ENCODE measurements at places on chromosomes 12 and 14.
A peak's percentile ranks its signal among the peaks of the same experiment; 100 is the strongest.

- no peak for DNase-seq
Observed at GRCh38 chr12:52806821-52807543, 6.9 kb downstream of the KRT4 start.

DNA sequence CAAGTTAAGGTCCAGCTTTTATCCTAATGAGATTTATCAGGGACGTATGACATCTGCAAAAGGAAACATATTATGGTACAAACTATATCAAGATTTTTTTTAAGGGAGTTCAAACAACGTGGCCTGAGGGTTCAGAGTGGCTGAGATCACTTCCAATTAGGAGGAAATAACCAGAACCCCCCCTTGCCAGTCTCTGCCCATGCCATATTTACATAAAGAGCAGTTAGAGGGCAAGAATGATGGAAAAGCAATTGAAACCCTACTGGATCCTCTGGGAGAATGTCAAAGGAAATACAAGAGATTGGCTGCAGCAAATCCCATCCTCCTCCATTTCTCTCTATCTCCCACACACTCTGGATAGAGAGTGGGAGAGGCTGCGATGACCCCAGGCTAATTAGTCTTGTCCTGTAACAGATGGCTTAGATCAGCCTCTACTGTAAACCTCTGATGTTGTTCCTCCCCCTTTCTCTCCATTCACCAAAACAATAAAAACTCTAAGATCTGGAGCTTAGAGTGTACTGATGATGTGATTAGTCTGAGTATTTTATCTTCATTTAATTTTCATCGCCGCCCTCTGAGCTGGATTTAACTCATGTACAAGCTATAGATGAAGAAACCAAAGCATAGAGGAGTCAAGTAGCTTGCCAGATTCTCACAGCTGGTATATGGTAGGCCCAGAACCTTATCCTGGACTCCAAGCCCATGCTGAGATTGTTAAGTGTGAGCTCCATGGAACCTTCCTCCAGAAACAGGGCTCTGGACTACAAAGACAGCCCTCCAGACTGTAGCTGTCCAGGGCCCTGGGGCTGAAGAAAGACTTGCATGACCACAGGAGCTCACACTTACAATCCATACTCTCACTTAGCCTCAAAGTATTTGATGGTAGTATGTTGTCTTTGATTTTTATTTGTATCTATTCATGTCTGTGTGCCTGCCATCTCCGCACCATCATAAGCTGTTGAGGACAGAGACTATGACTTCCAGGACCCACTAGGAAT, 54.1 kb upstream of the GNG2 start:
- no peak for DNase-seq

- no peak for DNase-seq
Observed at GRCh38 chr14:61839507-61839906, 77.3 kb downstream of the SNAPC1 start.

DNA sequence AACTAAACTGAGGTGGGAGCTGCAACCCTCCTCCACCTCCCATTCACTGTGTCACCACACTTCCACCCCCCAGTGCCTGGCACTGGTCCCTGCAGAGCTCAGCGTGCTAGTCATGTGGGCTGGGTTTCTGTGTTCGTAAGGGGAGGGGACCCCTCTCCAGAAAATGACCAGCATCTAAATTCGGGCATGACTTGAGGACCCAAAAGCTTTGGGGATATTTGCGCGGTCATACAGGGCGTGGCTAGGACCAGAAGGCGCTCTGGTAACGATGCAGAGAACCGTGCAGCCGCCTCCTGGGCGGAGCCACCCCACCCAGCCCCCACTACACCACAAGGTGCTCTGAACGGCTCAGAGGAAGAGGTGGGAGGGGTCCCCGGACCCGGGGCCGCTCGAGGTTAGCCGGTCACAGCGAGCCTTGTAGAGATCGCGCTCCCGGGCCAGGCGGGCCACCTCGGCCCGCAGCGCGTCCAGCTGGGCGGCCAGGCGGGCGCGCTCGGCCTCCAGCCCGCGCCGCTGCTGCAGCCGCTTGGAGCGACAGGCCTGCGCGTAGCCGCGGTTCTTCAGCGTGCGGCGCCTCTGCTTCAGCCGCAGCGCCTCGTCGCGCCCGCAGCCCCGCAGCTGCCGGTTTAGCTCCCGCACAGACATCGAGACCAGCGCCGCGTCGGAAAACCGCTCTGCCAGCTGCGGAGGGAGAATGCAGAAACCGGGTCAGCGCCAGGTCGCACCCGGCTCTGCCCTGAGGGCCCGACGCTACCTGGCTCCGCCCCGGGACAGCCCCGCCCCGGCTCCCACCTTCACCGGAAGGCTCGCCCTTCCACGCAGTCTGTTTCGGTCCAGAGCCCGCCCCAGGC, 9.8 kb downstream of the CPNE6 start:
- no peak for DNase-seq

DNA sequence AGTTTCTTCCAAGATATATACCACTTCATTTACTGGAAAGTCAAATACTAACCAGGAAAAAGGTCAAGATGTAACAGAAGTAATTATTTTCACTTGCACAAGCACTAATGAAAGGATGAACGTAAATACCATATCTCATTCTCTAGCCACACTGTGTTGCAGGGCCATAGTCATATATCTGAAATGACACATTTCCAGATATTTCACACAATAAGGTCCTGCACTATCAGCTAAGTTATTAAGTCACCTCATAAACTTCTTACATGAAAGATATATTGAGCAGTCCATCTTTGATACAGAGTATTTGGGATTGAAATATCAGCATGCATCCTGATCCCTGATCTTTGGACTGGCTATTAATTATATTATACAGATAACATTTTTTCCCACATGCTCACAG, 783.3 kb upstream of the MGAT4C start:
- no peak for DNase-seq

DNA sequence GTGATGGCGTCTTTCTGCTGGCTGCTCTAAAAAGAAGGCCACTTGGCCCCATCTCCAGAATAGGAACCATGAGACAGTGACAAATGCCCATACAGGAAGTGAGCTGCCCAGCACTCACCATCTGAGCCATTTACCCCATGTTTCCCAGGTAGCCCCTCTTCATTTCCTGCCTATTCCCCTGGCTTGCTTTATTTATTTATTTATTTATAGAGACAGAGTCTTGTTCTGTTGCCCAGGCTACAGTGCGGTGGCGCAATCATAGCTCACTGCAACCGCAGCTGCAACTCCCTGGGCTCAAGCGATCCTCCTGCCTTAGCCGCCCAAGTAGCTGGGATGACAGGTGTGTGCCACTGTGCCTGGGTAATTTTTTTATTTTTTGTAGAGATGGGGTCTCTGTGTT, 71.2 kb downstream of the RIN3 start:
- DNase-seq, result peak; percentile 63

- no peak for DNase-seq
Observed at GRCh38 chr14:100824091-100824551, 1.8 kb upstream of the MEG3 start.
